Natural killer cell treated with Interleukin-12 subunit alpha and Interleukin-12 subunit beta and Interleukin-15 and Interleukin-18, amount 100 ng/mL, for 72 hours (primary cell): ENCODE measurements at places on chromosomes 7 and 10. TPM values are rescaled to one million over a fixed set of nuclear protein-coding genes. Genes with fewer than 3 reads are reported as not detected.

The NYAP1 gene
- total RNA-seq: not detected

The C10orf67 gene
- not detected for total RNA-seq

The SNCG gene
- total RNA-seq: not detected

GRCh38 chr10:102422545-102423129 lies 2.0 kb downstream of the FBXL15 start:
- peak overlapping the region; percentile 98 for H3K4me3 ChIP-seq
- H3K27ac ChIP-seq: peak overlapping the region; percentile 62
- H3K36me3 ChIP-seq: no peaks in the 10 kb centered on the region
- peaks cover 4% of the 10 kb centered on the region for H3K27me3 ChIP-seq
- DNase-seq: peak; percentile 88

DNA sequence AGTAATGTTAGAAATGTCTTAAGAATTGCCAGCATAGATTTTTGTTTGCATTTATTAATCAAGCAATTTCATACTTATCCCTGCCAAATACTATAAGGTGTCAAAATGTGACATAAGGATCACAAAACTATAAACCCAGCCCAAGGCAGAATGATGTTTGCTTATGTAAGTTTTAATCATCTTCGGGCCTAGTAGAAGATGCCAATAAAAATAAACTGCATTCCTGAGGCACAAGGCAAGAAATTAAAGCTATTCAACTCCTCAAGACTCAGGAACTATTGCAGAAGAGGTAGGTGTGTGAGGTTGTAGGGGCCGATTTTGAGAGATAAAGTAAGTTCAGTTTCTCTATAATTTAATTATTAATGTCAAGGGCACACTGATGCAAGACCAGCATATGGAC lies 189.4 kb upstream of the AHR start:
- no peaks in the 10 kb centered on the region for H3K27me3 ChIP-seq
- no peaks in the 10 kb centered on the region for H3K36me3 ChIP-seq
- no peak overlapping the region for H3K4me3 ChIP-seq
- no peaks in the 10 kb centered on the region for H3K4me1 ChIP-seq
- H3K27ac ChIP-seq: no peak overlapping the region

DNA sequence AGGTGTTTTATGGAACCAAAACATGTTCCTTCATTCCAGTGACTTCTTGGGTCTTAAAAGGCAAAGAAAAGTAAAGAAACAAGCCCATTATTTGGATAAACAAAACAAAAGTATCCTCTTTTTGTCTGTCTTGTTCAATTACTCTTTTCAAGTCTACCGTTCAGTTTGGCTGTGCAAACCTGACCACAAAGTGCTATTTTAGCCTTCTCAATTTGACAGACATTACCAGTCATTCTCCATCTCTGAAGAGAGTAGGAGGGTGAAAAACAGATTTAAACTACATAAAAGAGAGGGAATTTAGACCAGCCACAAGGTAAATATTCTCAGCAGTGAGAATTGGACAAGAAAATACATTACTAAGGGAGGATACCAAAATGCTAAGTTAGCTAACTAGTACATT lies 145.2 kb downstream of the GRM3 start:
- no peak for DNase-seq
- H3K27me3 ChIP-seq: no peaks in the 10 kb centered on the region
- no peaks in the 10 kb centered on the region for H3K4me1 ChIP-seq
- H3K36me3 ChIP-seq: no peaks in the 10 kb centered on the region

DNA sequence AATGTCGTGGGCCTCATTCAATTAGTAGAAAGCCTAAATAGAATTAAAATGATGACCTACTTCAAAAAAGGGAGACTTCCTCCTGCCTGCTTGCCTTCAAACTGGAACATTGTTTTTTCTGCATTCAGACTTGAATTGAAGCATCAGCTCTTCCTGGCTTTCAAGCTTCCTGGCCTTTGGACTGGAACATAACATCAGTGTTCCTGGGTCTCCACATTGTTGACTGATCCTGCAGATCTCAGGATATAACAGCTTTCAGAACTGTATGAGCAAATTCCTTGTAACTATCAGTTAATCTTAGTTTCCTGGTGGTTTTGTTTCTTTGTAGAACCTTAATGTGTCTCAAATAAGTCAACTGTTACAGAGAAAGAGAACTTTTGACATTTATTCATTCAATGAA lies 18.6 kb downstream of the MAGI2 start:
- no peak for DNase-seq
- H3K27ac ChIP-seq: no peak overlapping the region
- no peaks in the 10 kb centered on the region for H3K4me1 ChIP-seq
- H3K4me3 ChIP-seq: no peak overlapping the region
- peaks cover 8% of the 10 kb centered on the region for H3K36me3 ChIP-seq
- no peaks in the 10 kb centered on the region for H3K27me3 ChIP-seq

DNA sequence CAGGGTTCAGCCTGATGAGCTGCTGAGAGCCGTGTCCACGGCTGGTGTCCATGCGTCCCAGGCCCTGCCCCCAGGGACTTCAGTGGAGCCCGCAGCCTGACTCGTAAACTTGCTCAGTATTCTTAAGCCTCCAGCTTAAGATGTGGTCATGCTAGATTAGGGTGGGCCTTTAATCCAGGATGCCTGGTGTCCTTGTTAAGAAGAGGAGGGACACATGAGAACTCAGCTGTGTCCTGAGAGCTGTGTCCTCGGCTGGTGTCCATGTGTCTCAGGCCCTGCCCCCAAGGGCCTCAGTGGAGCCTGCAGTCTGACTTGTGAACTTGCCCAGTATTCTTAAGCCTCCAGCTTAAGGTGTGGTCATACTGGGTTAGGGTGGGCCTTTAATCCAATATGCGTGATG lies 23.0 kb downstream of the DOCK1 start:
- no peak overlapping the region for H3K27ac ChIP-seq
- H3K36me3 ChIP-seq: no peaks in the 10 kb centered on the region
- no peaks in the 10 kb centered on the region for H3K4me1 ChIP-seq
- no peak for DNase-seq

DNA sequence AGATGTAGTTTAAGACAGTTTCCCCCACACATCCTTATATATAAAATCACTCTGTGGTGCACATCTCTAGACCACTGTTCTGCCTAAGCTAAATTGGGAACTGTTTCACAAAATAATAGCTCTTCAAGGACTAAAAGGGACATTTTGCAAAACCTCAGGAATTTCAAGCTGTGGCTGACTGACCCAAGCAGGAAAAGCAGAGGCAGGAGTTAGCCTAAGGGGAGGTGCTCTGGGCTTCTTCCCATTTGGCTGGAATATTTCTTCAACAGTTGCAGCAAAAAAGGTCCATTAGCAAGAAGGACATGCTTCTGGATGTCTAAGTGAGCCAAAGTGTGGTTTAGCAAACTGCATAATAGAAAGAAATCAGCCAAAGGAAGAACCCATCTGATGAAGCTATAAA lies 551.2 kb upstream of the ANKRD30A start:
- no peaks in the 10 kb centered on the region for H3K27me3 ChIP-seq
- no peaks in the 10 kb centered on the region for H3K36me3 ChIP-seq
- H3K4me1 ChIP-seq: no peaks in the 10 kb centered on the region
- no peak for DNase-seq

GRCh38 chr7:5602734-5603133 lies 178.7 kb downstream of the RNF216 start:
- H3K27ac ChIP-seq: no peak overlapping the region
- no peak for DNase-seq
- H3K27me3 ChIP-seq: no peaks in the 10 kb centered on the region
- no peak overlapping the region for H3K4me3 ChIP-seq
- H3K36me3 ChIP-seq: no peaks in the 10 kb centered on the region
- no peaks in the 10 kb centered on the region for H3K4me1 ChIP-seq

DNA sequence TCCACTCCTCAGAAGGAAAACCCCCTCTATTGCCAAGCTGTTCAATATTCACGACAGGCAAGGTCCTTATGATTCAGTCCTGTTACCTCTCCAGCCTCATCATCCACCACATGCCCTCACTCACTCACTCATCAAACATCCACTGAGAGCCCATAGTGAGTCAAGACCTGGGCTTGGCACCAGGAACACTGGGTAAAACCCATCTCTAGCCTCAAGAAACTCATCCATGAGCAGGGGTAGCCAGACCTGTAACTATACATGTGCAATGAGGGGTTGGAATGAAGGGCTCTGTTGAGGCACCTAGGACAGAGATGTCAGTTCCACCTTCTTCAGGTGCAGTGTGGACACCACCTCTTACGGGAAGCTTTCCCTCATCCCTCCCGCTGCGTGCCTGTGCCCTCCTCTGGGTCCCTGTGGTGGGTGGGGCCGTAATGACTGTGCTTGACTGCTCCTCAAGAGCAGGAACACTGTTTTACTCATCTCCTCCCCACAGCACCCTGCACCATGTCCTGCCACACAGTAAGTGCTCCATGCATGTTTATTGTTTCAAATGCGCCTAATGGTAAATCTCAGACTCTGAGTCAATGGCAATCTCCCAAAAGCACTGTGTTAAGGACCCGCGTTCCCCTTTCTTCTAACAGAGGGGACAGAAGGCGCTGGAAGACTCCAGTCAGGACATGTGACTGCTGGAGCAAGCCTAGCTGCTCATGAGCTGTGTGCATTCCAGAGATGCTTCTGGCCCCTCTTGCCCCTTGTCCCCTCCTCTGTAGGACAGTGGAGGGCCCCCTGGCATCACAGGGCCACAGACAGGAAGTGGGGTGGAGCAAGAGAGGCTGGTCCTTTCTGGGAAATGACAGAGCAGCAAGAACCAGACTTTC lies 95.4 kb downstream of the HIPK2 start:
- peak overlapping the region; percentile 87 for H3K4me3 ChIP-seq
- no peaks in the 10 kb centered on the region for H3K27me3 ChIP-seq
- H3K36me3 ChIP-seq: peaks cover 36% of the 10 kb centered on the region

- H3K36me3 ChIP-seq: no peaks in the 10 kb centered on the region
- peaks cover 7% of the 10 kb centered on the region for H3K27me3 ChIP-seq
- H3K27ac ChIP-seq: no peak overlapping the region
- H3K4me3 ChIP-seq: no peak overlapping the region
- DNase-seq: no peak
Observed at GRCh38 chr10:105026566-105026965, 385.5 kb downstream of the SORCS3 start.

DNA sequence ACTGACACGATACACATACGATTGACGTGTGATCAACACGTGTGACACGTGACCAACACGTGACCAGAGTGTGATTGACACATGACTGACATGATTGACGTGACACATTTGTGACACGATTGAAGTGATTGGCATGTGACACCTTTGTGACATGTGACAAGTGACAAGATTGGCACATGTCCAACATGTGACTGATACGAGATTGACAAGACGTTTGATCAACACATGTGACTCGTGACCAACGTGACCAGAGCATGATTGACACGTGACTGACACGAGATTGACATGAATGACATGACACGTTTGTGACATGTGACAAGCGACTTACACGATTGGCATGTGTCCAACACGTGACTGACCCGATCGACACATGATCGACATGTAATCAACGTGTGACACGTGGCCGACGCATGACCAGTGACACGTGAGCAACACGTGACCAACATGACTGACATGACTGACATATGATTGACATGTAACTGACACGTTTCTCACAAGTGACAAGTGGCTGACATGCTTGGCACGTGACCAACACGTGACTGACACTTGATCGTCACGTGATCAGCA lies 22.0 kb downstream of the CRPPA start:
- no peak overlapping the region for H3K4me3 ChIP-seq
- no peak for DNase-seq
- H3K27ac ChIP-seq: no peak overlapping the region
- peaks cover 32% of the 10 kb centered on the region for H3K36me3 ChIP-seq
- H3K27me3 ChIP-seq: no peaks in the 10 kb centered on the region
- peaks cover 16% of the 10 kb centered on the region for H3K4me1 ChIP-seq

- H3K27me3 ChIP-seq: peaks cover 5% of the 10 kb centered on the region
- no peak overlapping the region for H3K4me3 ChIP-seq
- DNase-seq: no peak
- H3K36me3 ChIP-seq: no peaks in the 10 kb centered on the region
- no peaks in the 10 kb centered on the region for H3K4me1 ChIP-seq
Observed at GRCh38 chr7:107068156-107068555, 23.7 kb downstream of the PRKAR2B start.

DNA sequence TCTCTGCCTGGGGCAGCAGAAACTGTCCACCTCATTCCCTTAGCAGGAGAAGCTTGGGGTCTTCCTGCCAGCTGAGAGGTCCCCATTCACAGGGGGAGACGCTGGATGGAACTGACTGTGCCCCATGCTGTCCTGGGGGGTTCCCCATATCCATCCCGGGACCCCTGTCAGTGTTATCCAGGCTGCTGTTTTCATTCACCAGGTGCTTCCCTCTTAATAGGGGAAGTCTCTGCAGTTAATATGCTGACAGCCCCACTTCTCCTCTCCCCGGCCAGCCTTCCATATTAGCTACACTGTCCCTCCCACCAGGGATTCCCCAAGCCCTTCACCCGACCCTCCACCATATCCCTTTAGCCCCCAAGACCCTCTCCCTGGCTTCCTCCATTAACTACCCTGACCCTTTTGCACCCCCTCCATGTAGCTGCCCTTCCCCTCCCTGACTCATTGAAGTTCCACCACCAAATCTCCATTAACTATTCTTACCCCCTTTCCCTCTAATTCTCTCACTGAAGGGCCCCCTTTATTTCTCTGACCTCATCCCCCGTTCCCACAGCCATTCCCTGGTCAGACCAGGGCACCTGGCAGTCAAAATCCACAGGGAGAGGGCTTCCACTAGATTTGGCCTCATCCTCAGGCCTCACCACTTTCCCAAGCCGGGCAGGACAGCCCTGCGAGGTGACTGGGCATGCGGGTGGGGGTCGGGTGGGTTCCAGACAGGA lies 92.0 kb upstream of the PAX2 start:
- peaks cover 11% of the 10 kb centered on the region for H3K36me3 ChIP-seq
- peaks cover 80% of the 10 kb centered on the region for H3K27me3 ChIP-seq
- peak overlapping the region; percentile 46 for H3K4me3 ChIP-seq
- H3K27ac ChIP-seq: no peak overlapping the region
- no peak for DNase-seq
